ENCODE measurements at places on chromosomes 6 and 20. TPM values are rescaled to one million over a fixed set of nuclear protein-coding genes. Genes with fewer than 3 reads are reported as not detected.

IL17A gene
- not detected for polyA plus RNA-seq

- no peak for DNase-seq
Measured at GRCh38 chr20:889106-889505, 27.0 kb downstream of the ANGPT4 start.

MAD2L1BP gene
- polyA plus RNA-seq = 16.0 TPM

TRAPPC3L gene
- polyA plus RNA-seq = not detected

GRCh38 chr6:35093118-35093445, 48.1 kb downstream of the TCP11 start:
- no peak for DNase-seq

- no peak for DNase-seq
Measured at GRCh38 chr6:127956956-127957355, 56.1 kb upstream of the THEMIS start.

PPDPF gene
- 137 TPM for polyA plus RNA-seq

ECT2L gene
- polyA plus RNA-seq = 0.09 TPM

DNA sequence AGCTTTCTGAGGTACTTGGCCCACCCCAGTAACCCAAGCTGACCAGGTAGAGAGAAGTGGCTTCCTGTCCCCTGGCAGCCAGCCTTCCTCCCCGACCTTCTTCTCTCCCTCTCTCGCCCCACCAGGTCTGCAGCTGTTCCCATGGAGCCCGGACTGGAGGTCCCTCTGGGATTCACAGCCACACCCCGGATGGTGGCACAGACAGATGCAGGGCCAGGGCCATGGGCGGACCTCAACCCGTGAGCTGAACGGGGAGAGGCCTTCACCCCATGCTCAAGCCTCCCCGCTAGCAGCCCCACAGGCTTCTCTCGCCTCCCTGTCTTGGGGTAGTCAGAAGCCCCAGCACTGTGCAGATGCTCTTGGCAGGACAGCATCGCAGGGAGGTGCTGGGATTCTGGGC, 41.3 kb downstream of the CPXM1 start:
- DNase-seq = no peak

GRCh38 chr6:111984516-111985201, 69.2 kb upstream of the CCN6 start:
- DNase-seq = no peak

FOXF2 gene
- not detected for polyA plus RNA-seq

DNA sequence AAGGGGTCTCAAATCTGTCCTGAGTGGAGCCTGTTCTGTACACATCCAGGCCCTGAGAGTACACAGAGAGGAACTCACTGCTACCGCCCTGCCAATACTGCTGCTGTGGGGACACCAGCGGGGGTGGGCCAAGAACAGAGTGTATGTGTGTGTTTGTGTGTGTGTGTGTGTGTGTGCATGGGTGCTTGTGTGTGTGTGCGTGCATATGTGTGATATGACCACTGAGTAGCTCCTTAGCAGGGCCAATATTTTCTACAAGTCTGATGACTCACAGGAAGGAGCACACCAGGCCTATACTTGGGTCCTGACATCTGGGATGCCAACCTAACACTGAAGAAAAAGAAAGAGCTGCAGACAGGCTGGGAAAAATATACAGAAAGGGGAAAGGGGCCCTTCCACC, 1.4 kb downstream of the RAET1E start:
- no peak for DNase-seq

- no peak for DNase-seq
Measured at GRCh38 chr6:31966997-31967925, 4.7 kb downstream of the DXO start.

DNA sequence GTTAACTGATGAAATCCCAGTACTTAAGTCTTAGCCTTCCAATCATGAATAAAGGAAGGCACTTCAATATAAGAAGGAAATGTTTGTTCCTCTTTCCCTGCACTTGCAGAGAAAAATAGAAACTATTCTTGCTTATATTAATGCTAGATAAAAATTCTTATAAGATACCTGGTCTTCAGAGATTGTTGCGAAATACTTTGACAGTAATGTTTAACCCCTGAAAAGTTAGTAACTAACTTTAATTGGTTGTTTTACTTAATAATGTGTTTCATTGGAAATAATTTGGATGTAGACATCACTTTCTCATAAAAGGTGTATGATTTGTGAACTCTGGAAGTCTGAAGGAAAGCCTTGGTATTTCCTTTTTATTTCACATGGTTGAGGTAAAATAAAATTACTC, 294.2 kb upstream of the SYNCRIP start:
- no peak for DNase-seq

DNA sequence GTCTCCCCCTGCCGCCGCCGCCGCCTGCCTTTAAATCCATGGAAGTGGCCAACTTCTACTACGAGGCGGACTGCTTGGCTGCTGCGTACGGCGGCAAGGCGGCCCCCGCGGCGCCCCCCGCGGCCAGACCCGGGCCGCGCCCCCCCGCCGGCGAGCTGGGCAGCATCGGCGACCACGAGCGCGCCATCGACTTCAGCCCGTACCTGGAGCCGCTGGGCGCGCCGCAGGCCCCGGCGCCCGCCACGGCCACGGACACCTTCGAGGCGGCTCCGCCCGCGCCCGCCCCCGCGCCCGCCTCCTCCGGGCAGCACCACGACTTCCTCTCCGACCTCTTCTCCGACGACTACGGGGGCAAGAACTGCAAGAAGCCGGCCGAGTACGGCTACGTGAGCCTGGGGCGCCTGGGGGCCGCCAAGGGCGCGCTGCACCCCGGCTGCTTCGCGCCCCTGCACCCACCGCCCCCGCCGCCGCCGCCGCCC, 474 bp downstream of the CEBPB start:
- DNase-seq = peak; percentile 75

WFDC2 gene
- not detected for polyA plus RNA-seq

DNA sequence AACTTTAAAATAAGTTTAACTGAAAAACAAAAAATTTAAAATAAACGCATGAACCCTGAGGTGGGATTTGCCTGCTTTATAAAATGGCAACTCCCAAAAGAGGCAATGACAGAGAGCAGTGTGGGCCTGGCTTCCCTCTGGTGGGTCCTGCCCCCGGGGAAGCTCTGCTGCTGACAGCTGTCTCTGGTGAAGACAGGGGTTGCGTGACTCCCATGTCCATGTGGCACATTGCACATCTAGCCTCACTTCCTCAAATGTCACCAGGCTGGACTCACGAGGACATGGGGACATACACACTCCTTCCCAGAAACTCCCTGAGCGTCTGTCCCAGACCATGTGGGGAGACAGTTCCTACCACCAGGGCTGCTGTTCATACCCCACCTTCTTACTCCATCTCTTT, 66.2 kb downstream of the ABHD12 start:
- no peak for DNase-seq

DNA sequence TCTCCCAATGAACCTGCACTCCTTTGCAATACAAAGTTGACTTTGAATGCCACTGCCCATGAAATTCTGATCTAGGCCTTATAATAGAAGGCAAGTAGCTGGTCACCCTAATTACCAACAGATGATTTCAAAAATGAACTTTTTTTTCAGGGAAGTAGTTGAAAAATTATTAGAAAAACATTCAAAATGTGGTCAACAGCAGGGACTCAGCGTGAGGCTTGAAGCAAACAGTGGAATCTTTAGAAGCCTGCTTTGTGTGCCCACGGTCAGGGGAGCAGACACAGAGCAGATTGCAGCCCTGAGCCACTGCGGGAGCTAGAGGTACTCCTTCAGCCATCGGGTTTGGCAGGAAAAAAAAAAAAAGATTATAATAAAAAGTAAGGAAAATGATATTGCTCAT, 87.1 kb upstream of the HEY2 start:
- no peak for DNase-seq

- DNase-seq = no peak
Measured at GRCh38 chr6:134195164-134195906, 122.6 kb downstream of the SGK1 start.

CTCFL gene
- polyA plus RNA-seq = not detected

SPATA25 gene
- polyA plus RNA-seq = not detected

DNA sequence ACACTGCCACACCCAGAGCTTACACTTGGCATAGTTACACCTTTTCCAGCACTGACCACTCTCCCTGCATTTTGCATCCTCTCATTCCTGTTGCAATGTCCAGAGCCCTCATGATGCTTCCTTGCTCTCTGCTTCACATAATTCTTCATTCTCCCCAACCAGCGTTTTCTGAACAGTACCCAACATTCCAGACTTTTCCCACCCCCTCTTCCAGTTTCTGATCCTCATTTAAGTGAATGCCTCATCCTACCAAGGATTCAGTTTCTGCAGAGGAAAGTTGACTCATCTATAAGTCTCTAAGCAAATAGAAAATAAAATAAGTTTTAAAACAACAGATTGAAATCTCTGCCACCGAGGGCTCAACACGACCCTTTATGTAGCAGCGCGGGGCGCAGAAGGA, 321.3 kb upstream of the TCF21 start:
- DNase-seq = no peak

GRCh38 chr20:17460119-17460518, 71.1 kb downstream of the BFSP1 start:
- no peak for DNase-seq

DNA sequence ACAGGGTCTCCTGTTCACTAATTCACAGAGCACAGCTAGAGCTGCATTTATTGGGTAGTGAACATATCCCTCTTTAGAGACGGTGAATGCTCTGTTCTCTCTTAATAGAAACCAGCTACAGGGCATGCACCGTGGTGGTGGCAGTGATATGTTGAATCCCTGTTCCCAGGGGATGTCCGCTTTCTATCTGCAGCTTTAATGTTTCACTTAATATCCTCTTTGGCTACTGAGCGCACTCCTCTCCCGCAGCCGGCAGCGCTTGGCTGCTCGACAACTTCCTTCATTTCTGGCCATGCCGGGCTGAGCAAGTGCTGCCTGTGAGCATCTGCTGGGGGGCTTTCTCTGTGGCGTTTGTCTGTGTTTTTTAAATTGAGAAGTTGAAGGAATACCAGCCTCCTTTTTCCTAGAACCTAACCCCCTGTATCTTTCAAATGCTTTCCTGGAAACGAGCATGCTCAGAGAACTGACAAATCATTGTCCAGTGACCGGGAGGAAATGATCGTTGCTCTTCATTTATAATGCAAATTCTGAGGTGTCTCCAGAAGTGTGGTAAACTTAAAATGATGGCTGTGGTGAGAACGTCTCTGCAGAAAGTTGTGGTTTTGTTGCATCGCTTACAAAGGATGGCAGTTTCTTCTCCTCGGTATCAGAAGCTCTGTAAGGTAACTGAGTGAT, 297.9 kb downstream of the UTRN start:
- no peak for DNase-seq

- no peak for DNase-seq
Measured at GRCh38 chr6:16103722-16104121, 25.2 kb upstream of the MYLIP start.

- no peak for DNase-seq
Measured at GRCh38 chr20:48844996-48845395, 17.2 kb upstream of the PREX1 start.

DNA sequence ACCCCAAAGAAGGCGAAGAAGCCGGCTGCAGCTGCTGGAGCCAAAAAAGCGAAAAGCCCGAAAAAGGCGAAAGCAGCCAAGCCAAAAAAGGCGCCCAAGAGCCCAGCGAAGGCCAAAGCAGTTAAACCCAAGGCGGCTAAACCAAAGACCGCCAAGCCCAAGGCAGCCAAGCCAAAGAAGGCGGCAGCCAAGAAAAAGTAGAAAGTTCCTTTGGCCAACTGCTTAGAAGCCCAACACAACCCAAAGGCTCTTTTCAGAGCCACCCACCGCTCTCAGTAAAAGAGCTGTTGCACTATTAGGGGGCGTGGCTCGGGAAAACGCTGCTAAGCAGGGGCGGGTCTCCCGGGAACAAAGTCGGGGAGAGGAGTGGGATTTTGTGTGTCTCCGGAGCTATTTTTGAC, 69.6 kb downstream of the HFE start:
- peak; percentile 72 for DNase-seq

BPIFA1 gene
- not detected for polyA plus RNA-seq
